ENCODE measurements at places on chromosomes 12 and 14. TPM values are rescaled to one million over a fixed set of nuclear protein-coding genes. Genes with fewer than 3 reads are reported as not detected.

The PMEL gene
- 0.40 TPM for polyA plus RNA-seq

The DCN gene
- polyA plus RNA-seq, result not detected

The GNB3 gene
- 0.31 TPM for polyA plus RNA-seq

The DAO gene
- not detected for polyA plus RNA-seq

The STYK1 gene
- not detected for polyA plus RNA-seq

The NPFF gene
- polyA plus RNA-seq, result 0.79 TPM

The CFAP73 gene
- not detected for polyA plus RNA-seq

The MFAP5 gene
- not detected for polyA plus RNA-seq

The TPH2 gene
- not detected for polyA plus RNA-seq

DNA sequence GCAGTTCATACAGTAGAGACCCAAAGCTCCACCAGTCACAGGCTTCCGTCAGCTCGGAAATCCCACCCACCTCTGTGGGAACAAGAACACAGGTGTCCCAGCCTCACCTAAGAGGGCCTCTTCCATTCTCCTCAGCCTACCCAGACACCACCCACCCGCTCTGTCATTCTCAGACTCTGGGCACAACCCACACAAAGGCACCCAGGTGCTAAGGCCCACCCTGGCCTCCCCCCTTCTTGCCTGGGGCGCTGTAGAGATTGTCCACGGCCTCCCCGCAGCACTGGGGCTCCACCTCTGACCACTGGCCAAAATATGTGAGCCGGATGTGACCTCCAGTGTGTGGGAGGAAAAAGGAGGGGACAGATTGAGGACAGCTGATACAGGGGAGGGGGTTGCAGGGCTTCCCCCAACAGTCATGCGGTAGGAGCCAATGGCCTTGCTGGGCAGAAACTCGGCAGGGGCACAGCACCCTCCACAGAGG, 14.2 kb downstream of the RPS6KL1 start:
- peaks cover 9% of the 10 kb centered on the region for H3K36me3 ChIP-seq
- DNase-seq, result no peak
- H3K27ac ChIP-seq, result no peak overlapping the region
- no peaks in the 10 kb centered on the region for H3K27me3 ChIP-seq
- H3K4me1 ChIP-seq, result no peaks in the 10 kb centered on the region
- no peak overlapping the region for H3K4me3 ChIP-seq

GRCh38 chr14:59126714-59127436, 61.6 kb upstream of the DAAM1 start:
- H3K27me3 ChIP-seq, result no peaks in the 10 kb centered on the region
- no peak overlapping the region for H3K4me3 ChIP-seq
- DNase-seq, result peak; percentile 32

DNA sequence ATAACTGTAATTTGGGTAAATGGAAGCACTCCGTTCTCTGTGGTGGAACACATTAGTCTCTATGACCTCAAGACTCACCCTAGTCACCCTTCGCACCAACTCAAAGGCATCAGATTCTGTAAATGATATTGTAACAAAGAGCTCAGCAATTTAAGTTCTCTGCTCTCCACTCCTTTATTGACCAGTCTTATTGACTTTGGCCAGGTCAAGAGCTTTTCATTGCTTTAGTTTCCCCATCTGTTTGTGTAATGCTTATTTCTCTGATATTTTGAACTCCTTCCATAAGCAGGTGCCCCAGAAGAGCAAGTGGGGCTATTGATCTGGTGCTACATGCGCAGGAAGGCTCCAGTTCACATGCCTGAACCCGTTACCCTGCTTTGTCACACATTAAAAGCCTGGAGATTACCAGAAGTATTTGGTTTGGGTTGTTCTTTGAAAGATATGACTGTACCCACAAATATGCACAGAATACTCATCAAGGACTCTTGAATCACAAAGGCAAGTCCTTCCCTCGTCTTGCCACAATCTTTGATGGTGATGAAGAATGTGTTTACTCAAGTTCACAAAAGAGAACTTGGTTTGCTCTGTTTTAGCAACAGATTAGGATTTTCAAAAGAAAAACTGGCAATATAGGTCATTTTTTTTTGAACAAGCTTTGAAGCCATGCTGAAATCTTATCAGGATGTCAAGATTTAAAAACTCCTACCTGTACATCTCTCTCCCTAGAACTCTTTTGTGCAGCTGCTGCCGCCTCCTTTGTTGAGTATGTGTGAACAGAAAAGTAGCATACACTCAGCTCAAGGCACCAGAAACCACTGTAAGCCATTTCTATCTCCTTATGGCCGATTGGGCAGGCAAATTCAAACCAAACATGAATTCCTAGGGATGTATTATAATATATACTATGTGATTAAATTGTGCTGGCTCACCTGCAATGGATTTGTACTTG, 193.9 kb downstream of the BCAT1 start:
- H3K27me3 ChIP-seq, result no peaks in the 10 kb centered on the region
- no peaks in the 10 kb centered on the region for H3K4me1 ChIP-seq
- DNase-seq, result no peak

DNA sequence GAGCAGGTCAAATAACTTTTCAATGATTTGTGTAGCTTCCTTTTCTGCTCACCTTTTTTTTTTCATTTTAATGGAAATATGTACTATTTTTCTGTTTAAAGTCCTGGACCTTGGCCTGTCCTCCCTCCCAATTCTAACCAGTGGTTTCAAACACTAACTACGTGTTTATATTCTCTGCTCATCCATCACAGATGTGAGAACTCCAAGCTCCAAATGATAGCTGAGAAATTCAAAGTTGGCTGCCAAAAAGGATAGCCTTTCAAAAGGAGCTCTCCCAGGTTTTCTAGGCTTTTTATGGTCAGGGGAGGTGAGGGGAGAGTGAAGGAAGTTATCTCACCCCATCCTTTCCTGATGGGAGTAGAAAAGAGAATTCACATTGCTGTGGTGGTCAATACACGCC, 486.0 kb upstream of the TBX3 start:
- no peaks in the 10 kb centered on the region for H3K36me3 ChIP-seq
- H3K27me3 ChIP-seq, result no peaks in the 10 kb centered on the region
- H3K4me1 ChIP-seq, result no peaks in the 10 kb centered on the region
- DNase-seq, result no peak

DNA sequence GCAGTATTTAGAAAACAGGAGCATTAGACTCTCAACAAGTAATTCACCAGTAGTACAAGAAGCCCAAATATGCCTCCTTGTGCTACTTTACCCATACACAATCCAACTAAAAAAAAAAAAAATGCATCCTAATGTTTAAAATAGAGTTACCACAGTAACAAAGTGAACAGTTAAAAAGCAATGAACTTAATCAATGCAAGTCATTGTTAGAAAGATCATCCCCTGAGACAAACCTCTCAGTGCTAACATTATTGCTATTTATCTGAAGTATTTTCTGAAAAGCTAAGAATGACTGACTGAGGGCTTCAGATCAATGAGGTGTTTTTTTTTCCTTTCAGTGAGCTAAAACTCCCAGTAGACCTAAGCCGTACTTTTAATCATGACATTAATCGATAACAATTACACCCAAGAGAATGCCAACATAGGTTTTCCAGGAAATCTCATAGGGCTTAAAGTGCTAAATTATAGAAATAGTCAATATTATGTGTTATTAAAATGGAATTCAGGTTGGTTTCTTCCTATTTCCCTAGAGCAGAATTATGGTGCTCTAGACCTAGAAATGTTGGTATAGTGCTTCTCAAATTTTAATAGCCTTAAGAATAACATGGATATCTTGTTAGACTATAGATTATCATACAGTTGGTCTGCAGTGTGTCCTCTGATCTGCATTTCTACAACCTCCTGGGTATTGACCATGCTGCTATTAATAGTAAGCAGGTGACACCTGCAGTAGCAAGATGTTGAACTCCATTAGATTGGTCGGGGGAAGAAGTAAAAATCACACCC, 123.0 kb downstream of the PRKD1 start:
- no peaks in the 10 kb centered on the region for H3K4me1 ChIP-seq
- DNase-seq, result no peak
- no peaks in the 10 kb centered on the region for H3K27me3 ChIP-seq
- H3K27ac ChIP-seq, result no peak overlapping the region
- H3K4me3 ChIP-seq, result no peak overlapping the region

DNA sequence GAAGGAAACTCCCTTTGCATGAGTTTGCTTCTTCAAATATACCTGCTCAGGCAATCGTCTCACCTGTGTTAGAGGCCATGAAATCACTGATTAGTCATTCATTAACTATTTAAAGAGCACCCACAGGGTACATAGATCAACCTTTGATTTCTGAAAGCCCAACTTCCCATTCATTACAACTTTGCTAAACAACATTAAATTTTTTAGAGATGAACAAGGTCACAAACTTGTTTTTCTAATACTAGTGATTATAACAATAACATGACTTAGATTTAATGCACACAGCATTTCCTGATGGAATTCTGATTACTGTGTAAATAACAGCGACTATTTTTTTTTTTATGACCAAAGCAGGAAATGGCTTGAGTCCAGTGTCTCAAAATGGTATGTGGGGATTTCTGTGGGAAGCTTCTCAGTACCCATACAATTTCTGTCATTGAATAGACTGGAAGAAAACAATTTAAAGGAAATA, 5.4 kb upstream of the ERO1A start:
- no peak for DNase-seq
- H3K27me3 ChIP-seq, result no peaks in the 10 kb centered on the region
- H3K4me1 ChIP-seq, result peaks cover 33% of the 10 kb centered on the region
- H3K27ac ChIP-seq, result no peak overlapping the region
- H3K4me3 ChIP-seq, result no peak overlapping the region

- H3K4me1 ChIP-seq, result no peaks in the 10 kb centered on the region
- no peaks in the 10 kb centered on the region for H3K36me3 ChIP-seq
- no peak for DNase-seq
- H3K4me3 ChIP-seq, result no peak overlapping the region
Measured at GRCh38 chr14:104335611-104336010, 197.2 kb downstream of the KIF26A start.

DNA sequence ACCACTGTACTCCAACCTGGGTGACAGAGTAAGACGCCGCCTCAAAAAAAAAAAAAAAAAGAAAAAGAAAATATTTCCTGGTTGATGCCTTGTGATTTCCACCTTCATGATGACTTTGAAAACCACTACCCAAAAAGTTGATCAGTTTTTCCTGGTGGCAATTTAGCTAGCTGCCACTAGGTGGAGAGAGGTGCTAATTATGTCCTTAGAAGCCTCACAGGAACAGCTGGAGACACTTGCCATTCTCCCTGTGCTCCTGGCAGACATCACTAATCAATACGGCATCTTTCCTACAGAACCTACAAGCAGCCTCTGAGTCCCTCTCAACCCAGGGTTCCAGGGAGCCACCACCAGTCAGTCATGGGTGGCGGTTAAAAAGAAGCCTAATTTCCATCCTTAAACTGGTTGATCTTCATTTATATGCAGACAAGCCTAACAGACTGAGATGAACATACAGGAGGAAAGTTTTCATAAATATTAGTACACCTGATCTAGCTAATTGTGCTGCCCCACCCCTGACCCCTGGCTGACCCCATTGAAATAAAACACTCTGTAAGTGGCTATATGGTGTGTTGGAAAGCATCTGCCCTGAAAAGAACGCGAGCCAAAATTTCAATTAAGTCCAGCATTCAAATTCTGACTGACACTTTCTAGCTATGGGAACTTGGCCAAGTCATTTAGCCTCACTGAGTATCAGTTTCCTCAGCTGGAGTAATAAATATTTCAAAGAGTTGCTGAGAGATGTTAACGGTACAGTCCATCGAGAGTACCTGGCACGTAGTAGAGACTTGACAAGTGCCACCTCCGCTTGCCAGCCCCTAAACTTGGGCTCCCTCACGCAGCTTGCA, 6.2 kb upstream of the OAS1 start:
- H3K27me3 ChIP-seq, result no peaks in the 10 kb centered on the region
- H3K4me3 ChIP-seq, result no peak overlapping the region
- no peak overlapping the region for H3K27ac ChIP-seq
- H3K36me3 ChIP-seq, result no peaks in the 10 kb centered on the region
- DNase-seq, result peak; percentile 58
- H3K4me1 ChIP-seq, result peaks cover 10% of the 10 kb centered on the region

GRCh38 chr12:24246934-24247333, 297.5 kb upstream of the SOX5 start:
- no peak overlapping the region for H3K27ac ChIP-seq
- no peaks in the 10 kb centered on the region for H3K36me3 ChIP-seq
- DNase-seq, result no peak
- no peak overlapping the region for H3K4me3 ChIP-seq

- H3K36me3 ChIP-seq, result no peaks in the 10 kb centered on the region
- H3K27me3 ChIP-seq, result no peaks in the 10 kb centered on the region
- H3K27ac ChIP-seq, result no peak overlapping the region
- no peak overlapping the region for H3K4me3 ChIP-seq
- DNase-seq, result no peak
Measured at GRCh38 chr14:53646925-53647324, 309.7 kb downstream of the BMP4 start.

DNA sequence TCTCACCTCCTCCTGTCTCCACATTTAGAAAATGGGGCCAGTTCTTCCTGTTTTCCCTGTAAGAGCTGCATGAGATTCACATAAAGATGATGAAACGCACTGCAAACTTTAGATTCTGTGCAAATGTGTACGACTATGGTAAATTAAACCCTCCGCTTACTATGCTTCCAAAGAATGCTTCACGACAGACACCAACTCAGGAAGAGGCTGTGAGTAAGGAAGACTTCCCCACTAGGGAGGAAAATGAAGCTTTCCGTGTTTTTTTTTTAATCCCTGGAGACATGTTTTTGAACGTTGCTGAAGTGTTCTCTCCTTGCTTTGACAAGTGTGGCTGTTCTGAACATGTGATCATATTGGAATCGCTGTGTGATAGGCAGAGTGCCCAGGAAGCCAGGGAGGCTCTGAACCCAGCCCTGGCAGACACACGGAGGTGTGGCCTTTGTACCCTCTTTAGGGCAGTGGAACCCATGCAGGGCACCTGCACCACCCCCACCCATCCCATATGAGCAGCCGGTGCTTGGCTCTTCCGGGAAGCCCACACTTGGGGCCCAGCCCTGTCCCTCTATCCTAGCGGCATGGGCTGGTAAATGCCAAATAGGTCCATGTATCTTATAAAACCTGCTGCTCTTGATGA, 7.5 kb upstream of the SYNE3 start:
- no peaks in the 10 kb centered on the region for H3K36me3 ChIP-seq
- peak overlapping the region; percentile 16 for H3K4me3 ChIP-seq
- H3K4me1 ChIP-seq, result peaks cover 73% of the 10 kb centered on the region
- H3K27ac ChIP-seq, result peak overlapping the region; percentile 57
- no peaks in the 10 kb centered on the region for H3K27me3 ChIP-seq

DNA sequence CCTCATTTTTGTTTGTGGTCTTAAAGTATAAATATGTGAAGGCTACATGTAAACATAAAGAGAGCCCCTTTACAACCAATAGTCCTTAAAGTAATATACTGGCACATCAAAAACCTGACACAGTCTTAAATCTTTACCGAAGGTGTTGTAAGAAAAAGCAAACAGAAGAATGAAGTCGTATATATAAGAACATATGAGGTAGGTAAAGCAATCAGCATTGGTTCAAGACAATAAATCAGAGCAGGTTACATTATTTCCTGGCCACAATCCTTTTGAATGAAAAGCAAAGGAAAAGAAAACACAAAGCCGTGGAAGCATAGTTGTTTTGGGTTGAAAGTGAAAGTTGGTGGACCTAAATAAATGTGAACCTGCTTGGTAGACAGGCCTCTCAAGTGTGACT, 183.7 kb upstream of the STXBP6 start:
- no peak overlapping the region for H3K27ac ChIP-seq
- H3K27me3 ChIP-seq, result no peaks in the 10 kb centered on the region
- DNase-seq, result no peak
- no peaks in the 10 kb centered on the region for H3K4me1 ChIP-seq
- no peak overlapping the region for H3K4me3 ChIP-seq

- H3K4me1 ChIP-seq, result peaks cover 64% of the 10 kb centered on the region
- H3K4me3 ChIP-seq, result no peak overlapping the region
- H3K27ac ChIP-seq, result peak overlapping the region; percentile 89
Measured at GRCh38 chr12:108734200-108734906, 3.0 kb upstream of the CORO1C start.

Data from CD14-positive monocyte (primary cell).